ENCODE measurements at places on chromosomes 16 and 17.

DNA sequence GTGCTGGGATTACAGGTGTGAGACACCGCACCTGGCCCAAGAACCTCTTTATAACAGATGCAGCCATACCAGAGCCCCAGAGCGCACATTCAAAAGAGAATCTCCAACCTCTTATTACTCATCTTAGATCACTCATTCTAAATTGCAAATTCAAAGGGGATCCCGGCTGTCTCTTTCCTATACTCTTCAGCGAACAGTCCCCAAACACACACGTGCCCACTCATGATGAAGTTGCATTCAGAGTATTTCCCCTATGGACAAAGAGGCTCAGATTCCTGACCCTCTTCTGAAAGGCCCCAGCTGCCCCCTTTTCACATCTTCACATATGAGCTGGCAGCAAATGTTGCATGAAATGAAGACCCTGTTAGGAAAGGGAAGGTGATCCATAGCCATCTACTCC is 22.5 kb upstream of the ABR start:
- no peak for DNase-seq

- no peak for DNase-seq
Observed at GRCh38 chr16:57801809-57802340, 416 bp downstream of the KIFC3 start.

DNA sequence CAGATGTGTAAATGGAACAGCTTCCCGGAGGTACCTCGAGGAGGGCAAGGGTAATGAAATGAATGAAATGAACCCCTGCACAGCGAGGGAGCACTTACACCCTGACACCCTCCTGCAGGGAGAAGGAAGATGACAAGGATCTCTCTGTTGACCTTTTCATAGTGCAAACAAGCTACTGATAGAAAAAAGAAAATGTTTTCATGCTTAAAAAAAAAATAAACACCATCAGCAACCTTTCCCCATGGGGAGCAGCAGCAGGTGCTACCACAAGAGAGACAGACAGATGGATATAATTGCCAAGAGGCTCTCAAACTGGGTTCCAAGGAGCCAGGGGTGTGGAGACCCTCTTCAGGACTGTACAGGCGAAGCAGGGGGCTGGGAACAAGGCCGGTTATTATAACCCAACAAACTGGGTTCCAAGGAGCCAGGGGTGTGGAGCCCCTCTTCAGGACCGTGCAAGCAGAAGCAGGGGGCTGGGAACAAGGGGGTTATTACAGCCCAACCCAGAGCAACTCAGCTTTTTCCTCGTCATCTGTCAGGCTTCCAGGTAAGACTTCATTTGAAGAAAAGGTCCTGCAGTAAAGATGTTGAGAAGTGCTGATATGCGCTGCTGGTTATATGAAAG is 718 bp upstream of the RPH3AL start:
- DNase-seq: peak; percentile 54

- DNase-seq: no peak
Observed at GRCh38 chr16:81483064-81483969, 38.7 kb downstream of the CMIP start.

DNA sequence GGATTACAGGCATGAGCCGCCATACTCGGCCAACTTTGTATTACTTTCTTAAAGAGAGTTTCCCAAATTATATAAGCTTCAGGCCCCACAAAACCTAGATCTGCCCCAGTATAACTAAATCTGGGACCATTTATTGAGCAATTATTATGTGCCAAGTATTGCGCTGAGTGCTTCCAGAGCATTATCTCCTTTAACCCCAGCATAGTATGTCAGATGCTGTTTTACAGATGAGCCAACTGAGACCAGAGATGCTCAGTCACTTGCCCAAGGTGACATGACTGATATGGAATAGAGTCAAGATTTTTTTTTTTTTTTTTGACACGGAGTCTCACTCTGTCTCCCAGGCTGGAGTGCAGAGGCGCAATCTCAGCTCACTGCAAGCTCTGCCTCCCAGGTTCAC is 1.9 kb upstream of the ERBB2 start:
- no peak for DNase-seq

DNA sequence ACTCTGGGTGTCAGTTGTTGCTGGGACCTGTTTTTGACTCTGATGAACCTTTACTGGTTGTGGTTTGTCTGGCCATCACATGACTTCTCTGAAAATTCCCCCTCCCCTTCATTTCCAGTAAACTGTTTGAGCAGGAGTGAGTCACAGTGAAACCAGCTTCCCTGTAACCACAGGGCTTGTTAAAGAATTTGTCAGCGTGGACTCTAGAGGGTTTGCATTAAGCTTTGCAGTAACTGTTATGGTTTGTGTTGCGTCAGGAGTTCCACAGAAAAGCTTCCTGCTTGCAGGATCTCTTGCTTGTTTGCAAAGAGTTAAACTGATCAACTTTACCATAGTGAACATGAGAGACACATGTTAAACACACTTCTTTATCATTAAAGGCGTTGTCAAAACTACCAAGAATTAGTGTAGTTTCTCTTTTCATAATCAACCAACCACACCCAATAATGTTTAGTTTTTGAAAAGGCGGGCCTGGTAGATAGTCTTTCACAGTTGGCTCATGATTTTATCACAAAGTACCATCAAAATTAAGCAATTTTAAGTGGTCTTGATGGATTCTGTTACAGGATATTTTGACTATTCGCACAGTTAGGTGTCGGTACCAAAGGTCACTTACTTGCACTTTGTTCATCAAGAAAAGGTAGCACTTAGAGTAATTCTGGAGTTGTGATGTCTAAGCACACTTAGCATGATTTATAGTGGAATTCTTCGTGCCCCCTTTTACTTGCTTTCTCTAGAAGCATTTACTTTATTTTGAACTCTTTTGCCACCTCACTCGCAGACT is 79.3 kb downstream of the VMP1 start:
- DNase-seq: no peak

DNA sequence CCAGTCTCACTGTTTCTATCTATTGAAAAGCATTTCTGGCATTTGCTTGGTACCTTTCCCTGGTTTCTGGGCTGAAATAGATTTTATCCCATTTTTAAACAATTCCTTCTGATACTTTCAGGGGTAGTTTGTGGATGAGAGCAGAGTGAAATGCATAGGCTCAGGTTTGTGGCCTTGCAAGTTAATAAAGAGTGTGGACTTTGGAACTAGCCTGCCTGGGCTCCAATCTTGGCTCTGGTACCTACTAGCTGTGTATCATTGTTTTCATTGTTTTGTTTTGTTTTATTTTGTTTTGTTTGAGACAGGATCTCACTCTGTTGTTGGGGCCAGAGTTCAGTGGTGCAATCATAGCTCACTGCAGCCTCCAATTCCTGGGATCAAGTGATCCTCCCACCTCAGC is 175.5 kb downstream of the PRKCB start:
- DNase-seq: no peak
